Activated CD4-positive, alpha-beta T cell treated with anti-CD3 and anti-CD28 coated beads, Interleukin-2, amount 50 U/mL, for 48 hours (primary cell): ENCODE measurements at places on chromosomes 7 and 10.

- no peak for DNase-seq
Observed at GRCh38 chr7:47908720-47909119, 39.5 kb downstream of the PKD1L1 start.

DNA sequence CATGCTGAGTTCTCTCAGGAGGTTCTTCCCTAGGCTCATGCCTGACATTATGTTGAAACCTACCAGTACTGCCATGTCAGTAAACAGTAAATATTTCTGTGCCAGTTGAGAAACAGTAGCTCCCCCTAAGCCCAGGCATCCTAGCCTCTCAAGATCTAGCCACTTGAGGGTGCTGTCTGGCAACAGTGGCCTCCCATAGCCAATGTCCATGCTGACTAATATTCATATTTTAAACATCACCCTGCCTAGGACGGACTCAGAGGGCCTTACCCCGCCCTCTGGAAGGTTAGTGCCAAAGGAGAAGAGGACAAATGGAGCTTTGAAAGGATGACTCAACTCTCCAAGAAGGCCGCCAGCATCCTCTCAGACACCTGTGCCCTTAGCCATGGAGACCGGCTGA, 7.7 kb downstream of the ACSM6 start:
- no peak for DNase-seq

DNA sequence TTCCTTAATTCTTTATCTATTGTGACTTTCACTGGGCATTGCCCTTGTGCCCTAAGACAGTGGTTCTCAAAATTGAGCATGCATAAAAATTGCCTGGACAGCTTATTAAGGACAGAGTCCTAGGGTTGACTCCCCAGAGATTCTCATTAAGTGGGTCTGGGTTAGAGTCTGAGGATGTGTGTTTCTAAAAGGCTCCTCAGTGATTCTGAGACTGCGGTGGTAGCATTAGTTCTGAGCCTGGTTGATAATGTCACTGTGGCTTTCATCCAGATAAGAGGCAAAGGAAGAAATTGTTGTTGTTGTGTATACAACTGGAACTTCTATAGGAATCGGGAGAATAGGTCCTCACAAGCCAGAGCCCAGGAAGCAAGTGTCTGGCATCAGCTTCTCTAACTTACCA, 1.3 kb downstream of the IFIT2 start:
- DNase-seq, result no peak

GRCh38 chr7:11170863-11171568, 197.3 kb downstream of the PHF14 start:
- no peak for DNase-seq

GRCh38 chr10:22344249-22344648, 1.0 kb upstream of the SPAG6 start:
- no peak for DNase-seq
